ENCODE measurements at places on chromosomes 4 and X.

DNA sequence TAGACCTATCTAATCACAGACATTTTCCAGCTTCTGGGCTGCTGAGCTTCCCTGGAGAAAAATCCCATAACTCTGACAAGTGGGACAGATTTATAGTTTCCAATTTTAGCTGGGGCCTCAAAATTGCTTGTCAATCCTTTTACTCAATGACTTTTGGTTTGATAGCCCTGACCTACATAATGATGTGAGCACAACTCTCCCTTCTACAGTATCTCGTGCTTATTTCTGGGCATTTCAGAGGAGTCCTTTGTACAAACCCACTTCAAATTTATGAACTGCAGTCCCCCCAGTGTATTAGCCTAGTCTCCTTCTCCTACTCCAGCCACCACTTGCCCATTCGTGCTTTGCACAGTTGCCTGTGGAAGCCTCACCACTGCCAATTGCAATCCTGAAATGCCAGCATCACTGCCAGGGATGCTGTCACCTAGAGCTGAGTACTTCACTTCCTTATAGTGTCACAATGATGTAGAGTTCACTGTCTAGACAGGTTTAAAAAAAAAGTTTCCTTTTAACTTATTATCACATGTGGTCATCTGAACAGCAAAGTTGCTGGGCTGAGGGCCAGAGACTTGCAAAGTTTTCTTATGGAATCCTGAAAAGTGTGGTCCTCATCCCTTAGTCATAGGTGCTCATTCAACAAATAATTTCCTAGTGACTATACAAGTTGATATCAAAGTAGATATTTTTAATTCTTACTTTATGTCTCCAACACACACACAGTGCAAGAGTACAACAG, 21.2 kb downstream of the TRAM1L1 start:
- DNase-seq: no peak

DNA sequence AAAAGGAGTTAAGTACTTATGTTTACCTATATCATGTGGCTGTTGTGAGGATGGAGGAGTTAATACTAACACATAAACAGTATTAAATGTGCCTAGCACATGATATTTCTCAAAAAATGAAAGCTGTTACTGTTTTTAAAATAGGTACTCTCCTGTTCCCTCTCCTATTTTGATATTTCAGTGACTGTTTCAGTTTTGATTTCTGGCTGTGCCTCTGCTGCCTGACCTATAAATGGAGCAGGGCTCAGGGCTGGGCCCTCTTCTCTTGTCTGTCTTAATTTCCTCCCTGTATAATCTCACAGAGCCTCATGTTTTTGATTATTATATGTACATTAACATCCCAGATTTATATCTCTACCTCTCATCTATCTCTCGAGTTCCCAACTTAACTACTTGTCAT, 93.3 kb downstream of the UGT8 start:
- DNase-seq: no peak

GRCh38 chrX:69128588-69128987, 36.7 kb downstream of the PJA1 start:
- DNase-seq: no peak

- no peak for DNase-seq
Observed at GRCh38 chr4:27081675-27082586, 221.3 kb downstream of the STIM2 start.

DNA sequence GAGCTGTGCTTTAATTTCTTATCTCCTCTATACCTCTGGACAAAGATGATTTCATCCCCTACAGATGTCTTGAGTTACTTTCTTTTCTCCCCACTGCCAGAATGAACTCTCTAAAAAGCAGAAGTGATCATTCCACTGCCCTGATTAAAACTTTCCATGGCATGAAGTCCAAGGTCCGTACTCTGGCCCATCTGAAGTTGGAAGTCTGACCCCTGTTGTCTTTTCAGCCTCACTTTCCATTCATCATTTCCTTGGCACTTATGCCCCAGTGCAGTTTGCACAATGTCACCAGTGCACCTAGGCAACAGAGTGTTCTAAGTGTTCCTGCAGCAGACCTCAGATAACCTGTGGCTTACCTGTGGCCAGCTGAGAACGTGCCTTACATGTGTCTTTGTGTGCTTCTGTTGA, 242.4 kb downstream of the FRAS1 start:
- no peak for DNase-seq

DNA sequence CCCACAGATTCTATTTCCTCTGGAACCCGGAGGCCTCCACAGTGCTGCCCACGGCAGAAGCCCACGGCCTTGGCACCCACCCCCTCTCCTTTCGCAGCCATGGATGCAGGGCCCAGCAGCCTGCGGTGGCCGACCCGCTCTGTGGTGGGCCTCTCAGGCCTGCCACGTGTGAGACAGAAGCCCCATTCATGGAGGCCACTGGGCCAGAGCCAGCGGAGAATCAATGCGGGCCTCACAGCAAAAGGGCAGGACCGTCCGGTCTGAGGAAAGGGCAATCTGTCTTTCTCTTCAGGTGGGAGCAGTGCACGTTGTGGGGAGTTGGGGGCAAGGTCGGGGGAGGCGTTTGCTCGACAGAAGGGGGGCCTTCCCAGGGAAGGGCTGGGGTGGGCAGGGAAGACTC, 8.4 kb upstream of the HAUS7 start:
- DNase-seq: no peak

- DNase-seq: no peak
Observed at GRCh38 chrX:152733261-152733975, at the start of the genes CSAG1 and MAGEA12. Gene CSAG1 (minus strand): TSS chrX:152733721. CDS start chrX:152732460, 1,261 bp downstream. Gene MAGEA12 (plus strand): TSS chrX:152733757. CDS start chrX:152736162, 2,405 bp downstream.

- DNase-seq: peak; percentile 0
Observed at GRCh38 chrX:64093761-64094160, 111.7 kb downstream of the AMER1 start.

DNA sequence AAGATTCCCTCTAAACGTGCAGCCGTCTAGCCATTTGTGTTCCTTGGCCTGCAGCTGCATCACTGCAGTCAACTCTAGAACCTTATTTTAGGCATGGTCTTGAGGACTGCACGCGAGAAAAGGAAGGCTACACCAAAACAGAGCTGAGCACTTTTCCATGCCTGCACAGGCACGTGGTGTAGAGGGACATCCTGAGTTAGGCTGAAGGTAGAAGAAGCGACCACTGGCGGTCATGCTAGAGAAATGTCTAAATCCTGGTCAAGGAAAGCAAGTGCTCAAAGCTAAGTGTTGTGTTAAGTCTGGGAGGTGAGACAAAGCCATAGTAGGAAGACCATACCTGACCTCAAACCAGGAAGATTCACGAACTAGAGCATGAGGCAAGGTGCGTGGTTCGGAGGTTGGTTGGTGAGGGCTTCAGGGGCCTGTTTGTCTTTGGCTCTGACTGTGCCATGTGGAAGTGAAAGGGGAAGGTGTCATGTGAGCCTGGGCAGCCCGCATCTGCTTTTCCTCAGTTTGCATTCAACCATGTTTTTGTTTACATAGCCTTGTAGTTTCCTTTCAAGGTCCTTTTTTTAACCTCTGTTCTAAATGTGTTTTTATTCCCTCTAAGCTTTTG, 203.8 kb downstream of the AASDH start:
- DNase-seq: no peak

DNA sequence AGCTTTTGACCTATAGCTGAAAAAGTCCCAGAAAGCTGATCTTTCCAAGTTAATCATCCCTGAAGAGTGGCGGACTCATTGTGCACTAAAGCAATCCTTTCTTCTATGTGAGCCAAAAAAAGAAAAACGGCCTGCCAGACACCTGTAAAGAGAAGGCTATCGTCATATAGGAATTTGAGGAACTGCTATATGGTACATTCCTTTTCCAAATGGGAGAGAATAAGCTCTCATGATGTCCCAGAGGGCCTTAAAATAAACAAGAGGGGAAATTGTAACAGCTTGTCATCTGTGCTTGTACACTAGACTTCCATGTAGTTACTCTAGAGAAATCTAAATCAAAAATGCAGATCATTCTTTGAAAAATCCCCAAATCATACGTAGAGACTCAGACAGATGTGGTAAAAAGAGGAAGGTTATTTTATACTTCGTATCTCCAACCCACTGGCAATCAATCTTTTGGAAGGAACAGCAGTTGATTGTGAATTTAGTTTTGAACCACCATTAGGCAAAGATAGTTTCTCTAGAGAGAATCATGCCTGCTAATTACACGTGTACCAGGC, 26.1 kb downstream of the GPR174 start:
- no peak for DNase-seq

GRCh38 chr4:99321241-99322191, at the start of gene ADH1B:
Gene ADH1B (minus strand): TSS chr4:99321401. CDS start chr4:99321331, 70 bp downstream.
- DNase-seq: no peak

GRCh38 chrX:74465424-74465823, 44.1 kb downstream of the SLC16A2 start:
- DNase-seq: no peak

DNA sequence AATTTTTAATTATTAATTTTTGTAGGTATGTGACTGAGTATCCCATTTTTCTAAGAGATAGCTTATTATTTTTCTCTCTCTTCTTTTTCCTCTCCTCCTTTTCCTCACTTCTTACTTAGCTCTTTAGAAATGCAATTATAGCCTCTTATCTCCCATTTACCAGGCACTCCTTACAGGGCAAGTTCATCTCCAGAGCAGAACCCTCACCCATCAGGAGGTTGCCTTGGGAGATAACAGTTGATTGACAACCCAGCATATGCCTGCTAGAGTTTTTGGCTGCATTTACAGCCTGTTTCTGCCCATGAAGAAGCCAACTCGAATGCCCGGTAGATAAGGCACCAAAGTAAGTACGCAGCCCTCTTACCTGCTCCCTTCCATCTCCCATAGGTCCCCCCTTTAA, 572.9 kb upstream of the ZFP42 start:
- DNase-seq: no peak

DNA sequence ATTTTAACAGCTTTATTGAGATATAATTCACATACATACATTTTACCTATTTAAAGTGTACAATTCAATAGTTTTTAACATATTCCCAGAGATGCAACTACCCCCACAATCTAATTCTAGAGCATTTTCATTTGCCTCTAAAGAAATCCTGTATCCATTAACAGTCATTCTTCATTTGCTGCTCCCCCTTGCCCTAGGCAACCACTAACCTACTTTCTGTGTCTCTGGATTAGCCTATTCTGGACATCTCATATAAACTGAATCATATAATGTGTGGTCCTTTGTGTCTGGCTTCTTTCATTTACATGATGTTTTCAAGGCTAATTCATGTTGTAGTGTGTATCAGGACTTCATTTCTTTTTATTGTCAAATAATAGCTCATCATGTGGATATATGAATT, 105.1 kb upstream of the GRPR start:
- DNase-seq: no peak

- peak; percentile 87 for DNase-seq
Observed at GRCh38 chr4:37976991-37977470, 16.8 kb downstream of the PTTG2 start.

GRCh38 chr4:169260217-169260866, 10.4 kb downstream of the SH3RF1 start:
- no peak for DNase-seq

DNA sequence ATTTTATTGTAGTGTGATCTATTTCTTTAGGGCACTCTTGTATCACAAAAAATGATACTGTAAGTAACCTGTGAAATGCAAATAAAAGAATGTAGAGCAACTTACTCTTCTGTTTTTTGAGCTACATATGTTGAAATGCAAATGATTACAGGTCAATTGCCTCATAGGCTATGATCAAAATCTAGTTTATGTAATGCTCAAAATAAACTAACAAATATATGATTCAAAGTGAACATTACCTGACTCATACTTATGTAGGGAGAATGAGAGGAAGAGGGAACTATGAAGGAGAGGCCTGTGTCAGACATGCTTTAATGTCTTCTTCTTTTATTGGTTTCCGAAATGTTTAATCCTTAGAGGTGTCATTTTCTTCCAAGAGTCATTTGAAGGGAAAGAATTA, 5.0 kb upstream of the RPS6KA3 start:
- no peak for DNase-seq

GRCh38 chrX:46327566-46328115, 217.6 kb downstream of the ZNF674 start:
- no peak for DNase-seq

DNA sequence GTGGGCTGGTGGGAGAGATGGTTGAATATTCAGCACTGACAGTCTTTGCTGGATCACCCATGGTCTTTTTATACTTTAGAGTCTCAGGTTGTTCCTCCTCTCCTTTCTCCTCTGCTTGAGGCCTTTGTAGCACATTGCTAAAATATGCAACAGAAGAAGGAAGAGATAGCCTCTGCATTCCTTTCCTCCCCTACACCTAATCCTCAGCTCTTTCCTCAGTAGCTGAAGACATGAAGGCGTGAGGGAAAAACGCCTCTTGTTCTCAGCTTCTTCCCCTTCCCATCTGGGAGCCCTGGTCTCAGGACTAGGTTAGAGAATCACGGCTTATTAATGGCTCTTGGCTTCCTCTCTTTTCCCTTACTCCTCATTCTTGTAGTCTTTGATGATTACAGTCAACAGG, 76.8 kb downstream of the RNF150 start:
- DNase-seq: no peak

DNA sequence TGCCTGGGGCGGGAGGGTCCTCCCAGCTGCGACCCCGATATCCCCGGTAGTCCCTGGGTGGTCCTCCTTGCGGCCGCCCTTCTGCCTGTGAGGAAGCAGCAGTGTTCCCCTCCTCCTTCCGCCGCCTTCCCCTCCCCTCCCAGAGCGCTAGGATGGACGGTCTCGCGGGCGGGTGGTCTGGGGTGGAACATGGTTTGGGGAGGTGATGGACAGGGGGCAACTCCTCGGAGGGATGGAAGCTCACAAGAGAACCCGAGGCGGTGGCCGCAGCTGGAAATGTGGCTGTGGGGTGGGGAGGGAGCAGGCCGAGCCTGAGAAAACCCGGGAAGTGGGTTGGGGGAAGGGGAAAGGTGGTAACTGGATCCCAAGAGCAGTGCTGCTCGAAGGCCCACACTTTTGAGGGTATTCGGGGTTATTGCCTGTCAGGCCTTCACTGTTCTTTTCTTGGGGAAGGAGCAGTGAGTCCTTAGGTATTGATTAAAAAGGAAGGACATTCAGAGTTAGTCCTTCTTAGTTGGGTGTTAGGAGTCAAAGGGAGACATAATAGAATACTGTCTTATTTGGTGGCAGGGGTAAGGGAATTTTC, 581 bp downstream of the UBE2K start:
- no peak for DNase-seq

DNA sequence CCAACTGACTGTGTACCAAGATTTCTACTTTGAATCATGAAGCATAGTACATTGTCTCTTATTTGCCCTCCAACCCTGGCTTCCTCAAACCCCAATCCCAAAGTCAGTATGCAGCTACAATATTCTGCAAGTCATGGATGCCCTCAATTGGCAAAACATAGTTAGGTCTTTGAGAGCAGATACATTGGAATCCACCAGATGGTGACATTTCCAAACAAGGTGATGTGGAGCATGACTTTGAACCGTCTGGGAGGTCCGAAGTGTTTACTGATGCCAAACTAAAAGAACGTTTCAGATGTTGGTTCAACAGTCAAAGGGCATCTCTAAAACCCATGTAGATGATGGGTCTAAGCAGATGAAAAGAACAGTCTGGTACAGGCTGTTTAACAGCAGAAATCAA, 43.7 kb upstream of the FRMD7 start:
- DNase-seq: no peak

GRCh38 chrX:74324131-74324530, 20.2 kb downstream of the ZCCHC13 start:
- DNase-seq: no peak

- no peak for DNase-seq
Observed at GRCh38 chr4:96315815-96316214, 475.9 kb downstream of the PDHA2 start.
